ENCODE measurements at places on chromosomes 5 and 9. TPM values are rescaled to one million over a fixed set of nuclear protein-coding genes. Genes with fewer than 3 reads are reported as not detected.

GNAQ gene
- 0.86 TPM for total RNA-seq

CYLC2 gene
- total RNA-seq: not detected

TMOD1 gene
- total RNA-seq: not detected

MYOT gene
- total RNA-seq: not detected

CDH9 gene
- total RNA-seq: not detected

CNTNAP3B gene
- total RNA-seq: 12.5 TPM

CD14 gene
- total RNA-seq: not detected

FAM193B gene
- total RNA-seq: 33.9 TPM

LMNB1 gene
- total RNA-seq: 151 TPM

ANKS6 gene
- total RNA-seq: 39.7 TPM

GPX8 gene
- total RNA-seq: 18.3 TPM

NDUFAF2 gene
- 39.3 TPM for total RNA-seq

ANKRD18A gene
- total RNA-seq: 2.2 TPM

RNF183 gene
- total RNA-seq: not detected

FAM174A gene
- 66.2 TPM for total RNA-seq

SFXN1 gene
- total RNA-seq: 46.5 TPM

FNIP1 gene
- 16.3 TPM for total RNA-seq

AHRR gene
- total RNA-seq: 1.9 TPM

RNF208 gene
- 1.7 TPM for total RNA-seq

ENHO gene
- total RNA-seq: 2.0 TPM

IRGM gene
- not detected for total RNA-seq

PTGER4 gene
- total RNA-seq: 48.5 TPM

OXCT1 gene
- total RNA-seq: 30.8 TPM

IRX1 gene
- not detected for total RNA-seq

C5orf52 gene
- not detected for total RNA-seq

HRCT1 gene
- 1.7 TPM for total RNA-seq

FOXD4L5 gene
- 0.04 TPM for total RNA-seq

ARSB gene
- 8.1 TPM for total RNA-seq

PRXL2C gene
- total RNA-seq: 15.2 TPM

All from PC-3 (cell line).